ENCODE measurements at places on chromosomes 2 and 18.

GRCh38 chr2:135676031-135676430 lies 65.6 kb upstream of the UBXN4 start:
- no peak for DNase-seq

GRCh38 chr2:19882286-19882685 lies 19.5 kb downstream of the TTC32 start:
- DNase-seq: no peak

GRCh38 chr2:133773854-133774653 lies 205.8 kb upstream of the NCKAP5 start:
- DNase-seq: no peak

DNA sequence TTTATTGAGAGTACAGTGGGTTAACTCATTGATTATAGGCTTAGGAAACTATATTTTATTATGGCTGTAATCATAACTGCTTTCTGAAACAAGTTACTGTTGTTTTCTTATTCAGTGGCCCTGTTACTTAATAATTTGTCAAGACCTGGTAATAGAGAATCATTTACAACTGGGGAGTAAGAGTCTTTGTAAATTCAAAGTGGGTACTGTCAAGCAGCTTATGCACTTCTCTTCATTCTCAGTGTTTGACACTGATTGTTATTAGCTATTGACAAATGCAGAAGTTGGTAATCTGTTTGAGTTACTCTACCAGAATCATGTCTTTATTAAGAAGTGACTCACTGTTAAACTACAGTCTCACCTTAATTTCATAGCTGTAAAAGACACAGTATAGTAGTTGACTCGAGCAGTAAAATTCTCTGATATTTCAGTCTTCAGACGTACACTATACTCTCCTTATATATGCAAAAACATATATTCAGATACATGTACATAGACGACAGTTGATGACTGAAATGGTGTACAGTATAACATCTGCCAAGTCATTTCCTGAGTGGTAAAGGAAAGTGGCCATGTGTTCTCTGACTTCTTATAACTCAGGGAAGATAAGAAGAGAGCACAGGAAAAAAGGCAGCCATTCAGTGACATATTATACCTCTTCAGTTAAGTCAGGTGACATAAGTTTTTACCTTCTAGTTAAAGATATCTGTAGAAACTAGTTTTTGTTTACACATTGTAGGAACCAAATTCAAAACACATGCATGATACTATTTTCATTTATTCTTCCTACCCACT lies 36.0 kb upstream of the TTC27 start:
- DNase-seq: no peak
